Smooth muscle cell of the pulmonary artery (primary cell): ENCODE measurements at places on chromosomes 5 and 9. TPM values are rescaled to one million over a fixed set of nuclear protein-coding genes. Genes with fewer than 3 reads are reported as not detected.

The ADRB2 gene
- 0.59 and 1.2 TPM in 2 replicates for total RNA-seq

The PCDHB10 gene
- total RNA-seq, result 0.79 and 1.4 TPM in 2 replicates

The TRAF1 gene
- total RNA-seq, result 9.3 and 13.3 TPM in 2 replicates

The CEP78 gene
- 9.8 and 10.7 TPM in 2 replicates for total RNA-seq

The EHMT1 gene
- total RNA-seq, result 48.9 and 60.2 TPM in 2 replicates

The ARL14EPL gene
- total RNA-seq, result not detected in 2 replicates

The CDKN2B-AS1 gene
- 1.3 and 1.8 TPM in 2 replicates for total RNA-seq

The ECM2 gene
- 7.0 and 30.7 TPM in 2 replicates for total RNA-seq

The PDE6A gene
- not detected in 2 replicates for total RNA-seq
